ENCODE measurements at places on chromosomes 11 and 22. TPM values are rescaled to one million over a fixed set of nuclear protein-coding genes. Genes with fewer than 3 reads are reported as not detected.

DSCAML1 gene
- polyA plus RNA-seq: not detected

TEX54 gene
- not detected for polyA plus RNA-seq

NPAS4 gene
- polyA plus RNA-seq: not detected

USP47 gene
- polyA plus RNA-seq: 32.7 TPM

ARRB1 gene
- polyA plus RNA-seq: 24.2 TPM

All from K562 (cell line).